ENCODE measurements at places on chromosomes 4 and X.

DNA sequence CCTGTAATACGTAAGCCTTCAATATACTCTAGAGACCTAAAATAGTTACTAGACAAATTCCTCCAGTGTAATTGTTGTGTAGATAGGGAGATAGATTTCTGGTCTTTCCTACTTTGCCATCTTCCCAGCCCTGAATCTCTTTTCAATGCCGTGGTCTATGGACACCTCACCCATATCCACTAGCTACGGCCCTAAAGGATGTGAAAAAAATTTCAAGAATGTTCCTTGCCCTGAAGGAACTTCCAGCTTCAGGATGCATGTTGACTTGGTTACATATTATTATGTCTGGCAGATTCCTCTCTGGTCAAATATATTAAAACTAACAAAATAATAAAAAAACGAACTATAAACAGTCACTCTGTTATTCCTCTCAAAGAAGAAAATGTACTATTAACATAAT, 52.4 kb upstream of the TSPAN5 start:
- no peak for DNase-seq

GRCh38 chr4:2261110-2261852, 628 bp downstream of the MXD4 start:
- DNase-seq = no peak

DNA sequence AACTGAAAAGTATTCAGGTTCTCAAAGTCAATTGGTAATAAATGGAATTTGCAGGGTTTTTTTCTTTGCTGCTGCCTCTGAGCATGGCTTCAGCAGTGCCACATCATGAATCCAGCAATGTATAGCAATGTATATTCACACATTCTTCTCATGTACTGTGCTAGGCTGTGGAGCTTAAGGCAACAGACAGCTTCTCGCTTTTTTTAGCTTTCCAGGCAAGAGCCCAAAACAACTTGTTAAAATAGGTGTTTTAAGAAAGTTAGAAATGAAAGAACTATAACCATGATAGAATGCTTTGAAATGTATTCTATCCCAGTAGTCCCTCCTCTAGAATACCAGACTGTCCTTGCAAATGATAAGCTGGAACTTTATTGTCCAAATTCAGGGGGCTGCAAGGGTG, 30.4 kb downstream of the SMIM43 start:
- no peak for DNase-seq

DNA sequence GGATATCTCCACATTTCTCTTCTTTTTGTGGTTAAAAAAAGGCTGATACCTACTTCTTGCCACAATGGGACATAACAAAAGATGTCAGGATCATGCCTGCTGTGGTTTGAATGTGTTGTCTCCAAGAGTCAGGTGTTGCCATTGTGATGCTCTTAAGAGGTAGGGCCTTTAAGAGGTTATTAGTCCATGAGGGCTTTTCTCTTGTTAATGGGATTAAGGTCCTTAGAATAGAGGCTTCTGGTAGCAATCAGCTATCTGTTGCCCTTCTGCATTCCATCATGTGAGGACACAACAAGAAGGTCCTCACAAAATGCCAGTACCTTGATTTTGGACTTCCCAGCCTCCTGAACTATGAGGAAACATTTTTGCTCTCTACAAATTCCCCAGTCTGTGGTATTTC, 191.4 kb downstream of the GBA3 start:
- no peak for DNase-seq

DNA sequence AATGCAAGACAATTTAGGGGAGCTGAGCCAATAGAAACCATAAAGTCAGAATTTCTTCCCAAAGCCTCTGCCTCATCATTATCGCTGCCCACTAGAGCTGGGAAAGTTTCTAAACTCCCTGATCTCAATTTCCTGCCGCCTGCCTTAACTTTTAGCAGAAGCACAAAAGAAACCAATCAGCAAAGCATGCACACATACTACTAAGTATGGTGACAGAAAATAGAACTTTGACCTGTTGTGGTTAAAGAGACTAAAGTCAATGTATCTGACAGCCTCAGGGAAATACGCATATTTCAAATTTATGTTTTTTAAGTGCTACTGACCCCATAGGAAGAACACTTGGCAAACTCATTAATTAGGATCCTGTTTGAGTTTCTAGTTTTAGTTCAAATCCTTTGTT, 10.1 kb downstream of the STK26 start:
- DNase-seq = no peak

DNA sequence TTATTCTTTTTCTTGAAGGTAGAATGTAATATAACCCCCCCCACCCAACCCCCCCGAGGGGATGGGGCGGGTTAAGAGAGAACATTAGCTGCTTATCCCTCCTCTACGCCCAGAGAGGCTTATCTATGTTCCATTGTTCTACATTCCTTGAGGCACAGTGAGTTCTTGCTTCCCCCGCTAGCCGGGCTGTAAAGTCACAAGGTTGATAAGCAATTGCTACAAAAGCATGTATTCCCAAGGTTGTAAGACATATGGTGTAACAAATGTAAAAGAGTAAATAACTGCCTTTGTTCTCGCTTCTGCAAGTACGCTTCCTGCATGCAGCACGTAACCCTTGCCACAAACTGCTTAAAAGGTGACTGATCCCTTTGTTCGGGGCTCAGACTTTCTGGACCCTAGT, 8.2 kb downstream of the DCAF8L2 start:
- no peak for DNase-seq

DNA sequence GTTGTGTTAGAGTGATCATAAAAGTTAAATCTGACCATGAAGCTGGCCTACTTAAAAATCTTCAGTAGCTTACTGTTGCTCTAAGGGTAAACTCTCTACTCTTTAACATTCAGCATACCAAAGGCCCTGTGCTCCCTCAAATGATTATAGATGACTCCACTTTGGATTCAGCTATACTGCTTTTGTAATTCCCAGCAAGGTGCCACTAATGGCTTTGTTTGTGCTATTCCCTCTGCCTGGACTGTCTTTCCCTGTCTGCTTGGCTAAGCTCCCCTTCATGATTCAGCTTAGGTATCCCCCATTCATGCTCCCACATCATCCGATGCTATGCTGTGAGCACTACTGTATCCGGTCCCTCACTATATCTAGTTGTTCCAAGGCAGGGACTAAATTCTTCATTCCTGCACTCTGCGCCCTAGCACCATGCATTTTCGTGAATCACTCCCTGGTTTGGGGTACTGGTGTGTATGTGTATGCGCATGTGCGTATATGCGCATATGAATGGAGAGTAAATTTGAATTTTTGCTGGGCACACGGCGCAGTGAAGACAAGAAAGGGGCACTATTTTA, 453 bp upstream of the PBDC1 start:
- no peak for DNase-seq

DNA sequence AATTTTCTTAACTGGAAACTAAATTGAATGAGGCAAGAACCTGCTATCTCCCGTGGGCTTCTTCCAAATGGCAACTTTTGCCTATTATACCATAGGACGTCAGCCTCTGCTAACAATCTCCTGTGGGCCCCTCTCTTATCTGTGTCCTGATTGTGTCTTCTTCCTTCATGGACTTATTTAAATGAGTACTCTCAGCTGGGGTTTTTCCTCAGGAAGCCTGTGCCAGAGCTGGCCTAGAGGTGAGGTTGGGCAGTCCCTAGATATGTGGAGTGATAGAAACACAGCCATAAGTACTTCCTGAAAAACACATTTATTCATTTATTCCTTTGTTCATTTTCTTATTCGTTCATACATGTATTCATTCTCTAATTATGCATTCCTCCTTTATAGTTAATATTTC, 712.5 kb upstream of the SLIT2 start:
- no peak for DNase-seq

DNA sequence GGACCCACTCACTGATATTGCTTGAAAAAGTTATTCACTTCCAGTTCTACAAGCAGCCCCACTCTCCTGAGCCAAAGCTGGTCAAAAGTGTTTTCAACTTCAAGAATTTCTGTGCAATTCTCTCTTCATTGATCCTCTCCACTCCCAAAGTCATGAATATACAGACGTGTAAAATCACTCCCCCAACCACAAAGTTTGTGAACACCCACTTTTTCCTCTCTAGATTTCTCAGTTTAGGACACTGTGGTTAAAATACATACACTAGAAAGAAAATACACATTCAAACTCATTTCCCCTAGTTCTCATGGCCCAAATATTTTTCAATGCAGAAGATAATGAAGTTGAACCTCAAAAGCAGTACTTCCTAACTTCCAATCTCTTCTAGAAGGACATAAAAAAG, 116.3 kb downstream of the MSN start:
- no peak for DNase-seq

- DNase-seq = no peak
Measured at GRCh38 chr4:45527160-45527559, 596.7 kb downstream of the GABRG1 start.

GRCh38 chr4:168618577-168619265, 121.9 kb downstream of the PALLD start:
- DNase-seq = no peak

- DNase-seq = no peak
Measured at GRCh38 chr4:37561196-37561802, 124.9 kb downstream of the RELL1 start.

GRCh38 chrX:3134316-3134945, 93.2 kb downstream of the ARSF start:
- DNase-seq = no peak

DNA sequence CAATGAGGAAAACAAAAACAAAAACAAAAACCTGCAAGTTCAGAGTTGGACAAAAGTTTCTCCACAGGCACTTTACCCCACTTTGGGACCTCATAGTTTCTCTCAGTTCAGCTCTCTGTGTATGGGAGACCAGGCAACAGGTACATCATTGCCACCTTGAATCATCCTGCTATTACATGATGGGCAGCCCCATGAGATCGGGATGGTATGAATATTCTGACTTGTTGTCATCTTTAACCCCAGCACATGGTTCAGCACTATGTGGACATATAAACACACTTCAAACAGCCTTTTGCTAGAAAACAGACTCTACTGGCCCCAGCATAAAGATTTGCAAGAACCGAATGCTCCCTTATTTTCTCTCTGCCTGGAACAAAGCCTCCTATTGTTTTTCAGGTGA, 176.9 kb upstream of the SCML1 start:
- DNase-seq = no peak

- no peak for DNase-seq
Measured at GRCh38 chrX:112760697-112761096, 79.9 kb downstream of the AMOT start.

DNA sequence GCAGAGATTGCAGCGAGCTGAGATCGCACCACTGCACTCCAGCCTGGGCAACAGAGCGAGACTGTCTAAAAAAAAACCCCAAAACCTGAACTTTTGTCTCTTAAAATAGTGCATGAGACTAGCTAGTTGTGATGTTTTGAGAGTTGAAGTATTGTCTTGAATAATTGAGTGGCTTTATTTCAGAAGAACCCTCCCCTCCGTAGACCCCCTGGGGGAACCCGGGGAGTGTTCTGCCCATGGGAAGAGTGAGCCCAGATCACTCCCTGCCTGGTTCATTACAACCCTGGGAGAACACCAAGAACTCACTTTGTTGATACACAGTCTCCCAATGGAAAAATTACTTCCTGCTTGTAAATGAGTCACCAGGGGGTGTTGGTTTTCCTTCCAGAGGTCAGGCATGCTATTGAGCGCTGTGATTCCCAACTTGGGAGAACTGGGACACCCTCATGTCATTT, 65.3 kb upstream of the SHISA3 start:
- no peak for DNase-seq

DNA sequence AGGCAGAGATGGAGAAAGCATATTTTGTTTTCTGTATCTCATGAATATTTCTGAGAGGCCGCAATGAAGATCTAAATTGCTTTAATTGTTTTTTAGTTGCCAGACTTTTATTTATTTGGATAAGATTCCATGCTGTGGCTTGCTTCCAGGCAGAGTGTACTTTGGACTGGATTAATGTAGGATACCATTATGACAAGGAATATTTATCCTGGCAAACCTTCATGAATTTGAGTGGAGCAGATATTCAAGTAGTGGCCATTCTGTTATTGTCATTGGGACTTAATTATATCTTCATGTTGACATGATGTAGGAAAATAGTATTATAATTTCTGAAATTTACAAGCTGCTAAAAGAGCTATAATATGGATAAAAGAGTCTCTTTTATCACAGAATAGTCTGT, 182.9 kb downstream of the C4orf33 start:
- no peak for DNase-seq

DNA sequence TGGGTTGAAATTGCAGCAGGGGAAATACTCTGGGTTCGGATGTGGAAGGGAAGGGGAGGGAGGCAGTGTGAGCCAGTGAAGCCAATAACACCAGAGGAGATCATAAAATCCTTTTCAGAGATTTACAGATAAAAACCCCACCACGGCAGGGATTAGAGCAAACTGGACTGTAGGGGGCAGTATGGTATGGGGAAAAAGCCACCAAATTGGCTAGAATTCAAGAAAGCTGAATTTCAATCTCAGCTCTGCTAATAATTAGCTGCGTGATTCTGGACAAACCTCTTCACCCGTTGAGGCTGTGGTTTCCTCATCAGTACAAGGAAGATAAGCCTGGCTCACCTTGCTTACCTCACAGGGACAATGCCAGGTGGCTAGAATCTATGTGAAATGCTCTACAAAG, 108.1 kb downstream of the ATG4A start:
- DNase-seq = no peak

DNA sequence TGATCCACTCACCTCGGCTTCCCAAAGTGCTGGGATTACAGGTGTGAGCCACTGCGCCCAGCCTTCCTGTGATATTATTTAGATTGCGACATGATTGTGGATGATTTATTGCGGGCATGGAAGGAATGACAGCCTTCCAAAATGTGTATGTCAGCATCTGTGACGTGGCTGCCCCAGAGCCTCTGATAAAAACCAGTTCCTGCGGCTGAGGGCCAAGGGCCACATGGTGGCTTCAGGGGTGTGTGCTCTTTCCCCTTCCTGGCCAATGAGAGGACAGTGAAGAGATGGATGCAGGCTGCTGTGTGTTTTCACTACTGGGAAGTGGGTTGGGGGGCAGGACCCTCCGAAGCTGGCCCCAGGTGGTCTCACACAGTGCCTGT, 57.4 kb upstream of the HGFAC start:
- DNase-seq = no peak

DNA sequence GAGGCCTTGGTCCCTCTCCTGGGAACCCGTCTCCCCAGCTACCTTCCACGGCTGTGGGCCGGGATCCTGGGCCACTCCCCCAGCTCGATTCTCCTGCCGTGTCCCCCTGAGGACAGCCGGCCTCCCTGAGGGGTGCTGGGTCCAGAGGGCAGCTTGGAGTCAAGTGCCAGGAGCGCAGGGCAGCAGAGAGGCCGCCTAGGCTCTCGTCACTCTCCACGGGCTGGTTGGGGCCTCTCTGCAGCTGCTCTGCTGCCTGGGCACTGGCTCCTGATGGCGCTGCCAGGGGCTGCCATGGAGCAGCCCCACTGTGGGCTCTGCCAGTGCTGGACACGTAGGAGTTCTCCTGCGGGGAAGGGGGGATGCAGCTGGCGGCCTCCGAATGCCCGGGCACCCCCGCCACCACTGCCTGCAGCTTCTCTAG, 6.7 kb downstream of the IRAK1 start:
- DNase-seq = no peak

GRCh38 chr4:55865228-55865806, 11.9 kb downstream of the EXOC1 start:
- no peak for DNase-seq

- no peak for DNase-seq
Measured at GRCh38 chr4:28075401-28075956, 1214.8 kb downstream of the STIM2 start.
